ENCODE measurements at places on chromosomes 5 and 9.

GRCh38 chr5:116842514-116842961 lies 267.9 kb upstream of the SEMA6A start:
- no peak for DNase-seq

GRCh38 chr9:37379835-37380234 lies 42.7 kb upstream of the GRHPR start:
- no peak for DNase-seq

- DNase-seq, result no peak
These were observed 174.1 kb downstream of the PRELID2 start for GRCh38 chr5:145660897-145661640.

DNA sequence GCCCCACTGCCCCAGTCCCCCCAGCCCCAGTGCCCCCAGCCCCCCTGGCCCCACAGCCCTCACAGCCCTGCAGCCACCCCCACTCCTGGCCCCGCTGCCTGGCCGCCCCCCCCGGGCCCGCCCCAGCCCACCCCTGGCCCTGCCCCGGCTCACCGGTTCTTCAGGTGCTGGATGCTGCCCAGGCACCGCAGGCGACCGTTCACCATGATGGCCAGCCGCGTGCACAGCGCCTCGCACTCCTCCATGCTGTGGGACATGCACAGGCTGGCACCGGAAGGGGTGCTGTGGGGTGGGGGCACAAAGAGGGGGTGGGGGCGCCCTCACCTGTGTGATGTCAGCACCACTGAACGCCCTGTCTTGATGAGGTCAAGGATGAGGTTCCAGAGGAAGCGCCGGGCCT lies 12.8 kb upstream of the CLIC3 start:
- no peak for DNase-seq
